Eye (tissue), 1 donor: ENCODE measurements at places on chromosomes 16 and 17.

- peak; percentile 64 for DNase-seq
Measured at GRCh38 chr17:17377071-17377967, 74.1 kb downstream of the NT5M start.

DNA sequence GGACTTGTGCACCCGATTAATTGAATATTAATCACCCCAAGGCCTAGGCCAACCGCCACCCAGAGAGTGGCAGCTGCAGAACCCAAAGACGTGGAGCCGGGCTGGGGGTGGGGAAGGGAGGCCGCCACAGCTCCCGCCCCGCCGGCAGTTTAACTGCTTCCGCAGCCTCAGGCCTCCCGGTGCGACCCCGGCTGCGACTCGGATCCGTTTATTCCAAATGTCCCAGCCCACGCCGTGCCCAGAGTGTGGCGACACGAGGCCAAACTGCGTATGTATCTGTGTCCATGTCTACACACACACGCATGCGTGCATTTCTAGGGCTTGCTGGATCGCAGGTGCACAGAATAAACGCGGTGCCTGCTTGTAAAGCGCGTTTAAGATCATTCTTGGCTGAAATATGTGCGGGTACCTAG, 802 bp upstream of the TOB1 start:
- DNase-seq, result peak; percentile 93

DNA sequence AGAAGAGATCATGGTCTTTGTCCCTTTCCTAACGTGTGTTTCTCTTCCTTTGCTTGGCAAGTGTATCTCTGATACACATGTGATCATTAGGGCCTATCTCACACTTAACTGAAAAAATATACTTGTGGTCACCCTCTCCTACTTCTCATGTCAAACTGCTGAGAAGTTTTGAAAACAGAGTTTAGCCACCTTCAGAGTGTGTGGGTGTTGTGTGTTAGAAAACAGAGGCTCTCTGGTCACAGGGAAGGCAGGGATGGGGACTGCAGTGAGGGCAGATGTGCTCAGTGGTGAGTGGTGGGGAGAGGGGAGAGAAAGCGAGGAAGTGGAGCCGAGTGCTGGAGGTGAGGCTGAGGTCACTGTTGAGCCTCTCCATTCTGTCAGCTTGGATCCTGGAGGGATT, 29.4 kb downstream of the GRB7 start:
- DNase-seq, result no peak

- DNase-seq, result peak; percentile 90
Measured at GRCh38 chr17:45132572-45133463, 503 bp upstream of the PLCD3 start.

DNA sequence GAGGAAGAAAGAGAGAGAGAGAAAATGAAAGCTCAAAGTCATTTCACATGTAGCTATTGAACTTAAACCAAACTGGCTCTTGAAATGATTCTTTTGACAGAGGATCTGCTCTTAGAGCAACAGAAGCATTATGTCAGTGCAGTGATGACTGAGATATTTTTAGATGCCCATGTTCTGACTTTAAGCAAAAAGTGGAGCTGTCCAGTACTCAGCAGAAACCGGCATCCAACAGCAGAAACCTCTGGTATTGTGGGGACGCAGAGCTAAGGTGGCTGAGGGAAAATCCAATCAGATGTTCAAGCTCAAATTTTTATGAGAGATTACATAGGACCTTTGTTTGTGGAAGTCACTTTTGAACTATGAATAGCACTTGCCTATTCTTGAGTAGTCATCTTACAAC, 69.8 kb upstream of the ANKFN1 start:
- no peak for DNase-seq

DNA sequence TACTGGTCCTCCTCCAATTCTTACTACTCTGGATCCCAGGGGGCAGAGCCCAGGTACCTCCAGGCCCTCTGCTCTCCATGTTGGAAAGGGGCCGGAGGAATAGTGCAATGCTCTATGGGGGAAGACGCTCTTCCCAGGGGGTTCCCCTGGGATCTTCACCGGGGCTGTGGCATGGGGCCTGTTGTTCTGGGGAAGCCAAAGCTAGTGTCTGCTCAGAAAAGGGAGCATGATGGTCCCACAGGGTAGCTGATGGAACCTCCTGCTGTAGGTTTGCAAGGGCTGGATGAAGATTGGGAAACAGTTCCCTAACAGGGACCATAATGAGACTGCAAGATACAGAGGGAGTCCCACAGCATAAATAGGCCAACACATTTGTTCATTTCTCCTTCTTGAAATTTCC, 114.7 kb downstream of the IRX5 start:
- DNase-seq, result no peak

GRCh38 chr17:42520540-42520951, 15.5 kb upstream of the NAGLU start:
- DNase-seq, result no peak

GRCh38 chr17:34163123-34163522, 92.0 kb upstream of the CCL2 start:
- DNase-seq, result no peak

GRCh38 chr17:34816848-34817247, 144.4 kb downstream of the CCT6B start:
- peak; percentile 62 for DNase-seq

- no peak for DNase-seq
Measured at GRCh38 chr17:39744075-39744835, 6.5 kb downstream of the GRB7 start.

DNA sequence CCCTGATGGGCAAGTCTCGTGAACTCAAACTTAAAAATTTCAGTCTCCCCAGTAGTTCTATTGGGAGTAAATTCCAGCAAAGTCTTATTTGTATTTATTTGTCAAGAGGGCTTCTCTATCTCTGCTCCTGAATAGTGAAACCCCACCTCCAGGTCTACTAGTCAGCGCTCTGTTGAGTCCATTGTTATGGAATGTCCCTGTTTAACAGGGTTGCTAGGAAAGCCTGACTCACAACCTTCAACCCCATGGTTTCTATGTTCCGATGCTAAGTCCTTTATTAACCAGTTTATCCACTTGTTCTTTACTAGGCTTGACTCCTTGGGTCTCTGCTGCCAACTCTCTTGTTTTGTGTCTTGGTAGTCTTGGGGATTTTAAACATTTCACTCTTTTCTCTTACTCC, 250.7 kb upstream of the MYOCD start:
- no peak for DNase-seq

- no peak for DNase-seq
Measured at GRCh38 chr16:3066440-3066748, 954 bp downstream of the IL32 start.
